Pulmonary artery endothelial cell (primary cell): ENCODE measurements at places on chromosomes 11 and 22. TPM values are rescaled to one million over a fixed set of nuclear protein-coding genes. Genes with fewer than 3 reads are reported as not detected.

DNA sequence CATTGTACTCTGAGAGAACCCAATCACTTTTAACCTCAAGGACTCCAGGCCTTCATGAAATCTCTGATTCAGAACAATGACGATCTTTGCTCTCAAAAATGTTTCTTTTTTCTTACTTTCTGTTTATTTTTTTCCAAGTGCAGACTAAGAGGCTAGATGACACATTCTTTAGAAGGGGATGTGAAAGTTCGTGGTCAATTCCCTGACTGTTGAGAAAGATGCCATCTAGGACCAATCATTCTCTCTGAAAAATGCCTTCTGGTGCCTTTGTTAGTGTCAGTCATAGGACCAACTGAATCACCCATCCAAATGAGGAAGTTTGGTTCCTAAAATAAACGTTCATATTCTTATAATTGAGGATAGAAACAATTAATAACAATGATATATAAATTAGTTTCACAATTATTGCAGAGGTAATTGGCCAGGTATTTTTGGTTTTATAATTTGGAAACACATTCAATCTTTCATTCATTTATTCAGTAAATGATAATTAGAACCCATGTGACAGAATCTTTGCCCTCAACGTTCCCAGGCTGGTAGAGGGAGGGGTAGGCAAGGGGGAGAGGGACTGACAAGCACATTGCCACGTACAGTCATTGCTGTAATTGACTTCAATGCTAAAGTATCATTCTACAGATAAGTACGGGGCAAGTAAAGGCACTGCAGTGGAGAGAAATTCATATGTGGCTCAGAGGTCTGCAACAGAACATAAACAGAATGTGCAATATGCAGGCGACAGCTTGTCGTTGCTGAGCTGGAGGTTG is 333.4 kb upstream of the MPPED2 start:
- DNase-seq = no peak

DNA sequence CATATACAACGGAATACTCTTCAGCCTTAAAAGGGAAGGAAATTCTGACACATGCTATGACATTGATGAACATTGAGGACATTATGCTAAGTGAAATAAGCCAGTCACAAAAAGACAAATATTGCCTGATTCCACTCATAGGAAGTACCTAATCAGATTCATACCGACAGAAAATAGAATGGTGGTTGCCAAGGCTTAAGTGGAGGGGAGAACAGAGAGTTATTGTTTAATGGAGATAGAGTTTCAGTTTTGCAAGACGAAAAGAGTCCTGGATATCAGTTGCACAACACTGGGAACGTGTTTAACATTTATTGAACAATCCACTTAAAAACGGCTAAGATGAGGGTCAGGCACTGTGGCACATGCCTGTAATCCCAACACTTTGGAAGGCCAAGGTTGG is 45.6 kb upstream of the HIPK3 start:
- DNase-seq = no peak

PKP3 gene
- total RNA-seq = 0.26 and 0.67 TPM in 2 replicates

DNA sequence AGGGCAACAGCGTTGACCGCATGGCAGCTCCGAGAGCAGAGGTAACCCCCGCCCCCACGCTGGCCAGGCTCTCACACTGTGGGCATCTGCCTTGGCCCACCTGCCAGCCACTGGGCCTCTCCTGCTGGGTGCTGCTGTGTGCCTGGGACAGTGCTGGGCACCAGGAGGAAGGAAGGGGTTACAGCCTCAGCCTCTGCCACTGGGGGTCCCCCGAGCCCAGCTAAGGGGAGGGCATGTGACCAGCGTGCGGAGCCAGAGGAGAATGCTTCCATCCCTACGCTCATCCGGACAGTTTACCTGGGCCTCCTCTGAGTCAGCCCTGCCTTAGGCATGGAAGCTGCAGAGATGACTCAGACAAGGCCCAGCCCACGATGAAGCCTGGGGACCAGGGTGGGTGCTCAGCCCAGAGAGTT is 10.9 kb downstream of the NCF4 start:
- no peak for DNase-seq

FGF4 gene
- total RNA-seq = not detected in 2 replicates

DNA sequence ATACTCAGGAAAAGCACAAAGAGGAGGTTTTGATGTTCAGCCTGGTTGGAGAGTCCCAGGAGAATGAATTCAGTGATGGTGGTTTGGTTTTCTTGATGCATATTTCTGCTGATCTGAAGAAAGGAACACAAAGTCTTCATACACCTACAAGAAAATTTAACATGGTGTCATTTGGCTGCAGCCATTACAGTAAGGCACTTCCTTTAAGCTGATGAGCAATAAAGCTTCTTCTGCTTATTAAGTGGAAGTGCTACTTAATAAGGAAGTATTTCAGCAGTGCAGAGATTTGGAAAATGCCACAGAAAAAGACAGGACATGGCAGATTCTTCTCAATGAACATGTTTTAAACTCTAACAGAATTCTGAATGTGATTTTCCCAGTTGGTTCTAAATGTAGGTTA is at the start of gene OR1S2:
TSS of gene OR1S2 (minus strand) at position 101 of the 400 bp plus-strand sequence. CDS start at position 101, 0 bp downstream.
- DNase-seq = no peak

DNA sequence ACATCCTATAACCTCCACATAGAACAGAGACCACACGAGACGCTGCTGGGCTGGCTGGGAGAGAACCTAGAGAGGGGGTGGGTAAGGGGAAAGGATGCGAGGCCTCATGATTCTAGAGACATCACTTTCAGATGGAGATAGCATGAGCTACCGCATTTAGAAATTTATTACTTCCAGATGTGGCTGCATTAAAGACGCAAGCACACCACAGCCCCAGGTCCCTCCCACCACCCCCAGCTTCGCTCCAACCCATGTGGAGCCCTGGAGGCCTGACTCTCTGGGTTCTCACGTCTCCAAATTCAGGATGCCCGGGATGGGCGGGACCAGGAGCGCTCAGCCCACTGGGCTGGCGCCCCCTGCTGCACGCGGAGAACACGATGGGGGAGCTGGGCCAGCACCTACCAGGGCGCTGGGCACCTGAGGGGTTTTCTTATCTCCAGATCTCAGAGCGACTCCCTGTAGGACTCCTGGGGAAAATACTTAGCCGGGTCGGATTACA is 13.6 kb downstream of the MRPL21 start:
- no peak for DNase-seq

- no peak for DNase-seq
Measured at GRCh38 chr11:20337526-20338154, 25.9 kb upstream of the HTATIP2 start.

- no peak for DNase-seq
Measured at GRCh38 chr11:65922565-65922964, 3.3 kb downstream of the DRAP1 start.

DNA sequence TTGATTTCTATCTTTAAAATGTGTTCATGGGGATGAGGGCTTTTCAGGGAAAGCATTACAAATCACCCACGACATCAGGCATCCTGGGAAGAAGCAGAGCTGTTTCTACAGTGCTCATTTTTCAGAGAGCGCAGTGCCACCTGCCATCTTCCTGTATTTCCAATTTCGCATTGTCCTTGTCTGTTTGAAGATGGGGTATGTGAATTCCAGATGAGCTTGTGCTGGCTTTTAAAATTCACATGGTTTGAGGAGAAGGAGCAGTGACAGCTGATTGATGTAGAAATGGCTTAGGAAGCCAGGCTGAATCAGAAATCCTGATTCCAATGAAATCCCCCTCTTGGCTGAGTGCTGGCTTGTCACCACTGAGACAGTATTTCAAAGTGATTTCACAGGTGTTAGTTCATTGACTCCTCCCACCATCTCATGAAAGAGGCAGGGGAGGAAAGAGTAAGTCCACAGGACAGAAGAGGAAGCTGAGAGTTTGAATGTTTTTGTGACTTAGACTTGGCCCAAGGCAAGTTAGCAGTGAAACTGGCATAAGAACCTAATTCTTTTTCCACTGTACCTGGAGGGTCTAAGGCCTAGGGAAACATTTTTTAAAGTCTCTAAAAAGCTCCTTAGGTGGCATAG is 344.6 kb upstream of the C11orf87 start:
- no peak for DNase-seq

DNA sequence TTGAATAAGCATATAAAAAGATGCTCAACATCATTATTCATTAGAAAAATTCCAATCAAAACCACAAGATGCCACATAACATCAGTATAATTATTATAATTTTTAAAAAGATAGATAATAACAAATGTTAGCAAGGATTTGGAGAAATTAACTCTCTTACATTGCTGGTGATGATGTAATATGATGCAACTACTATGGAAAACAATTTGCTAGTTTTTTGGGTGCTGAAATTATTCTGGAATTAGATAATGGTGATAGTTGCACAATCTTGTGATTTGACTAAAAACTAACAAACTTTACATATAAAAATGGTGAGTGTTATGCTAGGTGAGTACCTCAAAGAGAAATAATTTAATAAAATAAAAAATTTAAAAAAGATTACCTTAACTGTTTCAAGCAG is 412.2 kb downstream of the LRRC4C start:
- no peak for DNase-seq

SLC37A2 gene
- 0.53 and 0.67 TPM in 2 replicates for total RNA-seq

- no peak for DNase-seq
Measured at GRCh38 chr11:93059117-93059957, 89.9 kb downstream of the MTNR1B start.

GRCh38 chr11:17692931-17693330 is 26.4 kb upstream of the MYOD1 start:
- DNase-seq = no peak

FOLR1 gene
- not detected in 2 replicates for total RNA-seq

DNA sequence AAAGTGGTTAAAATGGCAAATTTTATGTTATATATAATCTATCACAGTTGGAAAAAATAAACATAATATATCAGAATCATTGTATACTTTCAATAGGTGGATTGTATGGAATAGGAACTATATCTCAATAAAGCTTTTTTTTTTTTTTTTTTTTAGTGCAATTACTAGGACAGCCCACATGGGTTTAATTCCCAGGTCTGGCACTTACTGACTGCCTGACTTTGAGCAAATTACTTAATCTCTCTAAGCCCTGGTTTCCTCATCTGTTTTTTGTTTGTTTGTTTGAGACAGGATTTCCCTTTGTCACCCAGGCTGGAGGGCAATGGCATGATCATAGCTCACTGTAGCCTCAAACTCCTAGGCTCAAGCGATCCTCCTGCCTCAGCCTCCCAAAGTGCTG is 26.1 kb upstream of the BAIAP2L2 start:
- DNase-seq = no peak

- no peak for DNase-seq
Measured at GRCh38 chr11:35662061-35662648, 420 bp upstream of the TRIM44 start.

DNA sequence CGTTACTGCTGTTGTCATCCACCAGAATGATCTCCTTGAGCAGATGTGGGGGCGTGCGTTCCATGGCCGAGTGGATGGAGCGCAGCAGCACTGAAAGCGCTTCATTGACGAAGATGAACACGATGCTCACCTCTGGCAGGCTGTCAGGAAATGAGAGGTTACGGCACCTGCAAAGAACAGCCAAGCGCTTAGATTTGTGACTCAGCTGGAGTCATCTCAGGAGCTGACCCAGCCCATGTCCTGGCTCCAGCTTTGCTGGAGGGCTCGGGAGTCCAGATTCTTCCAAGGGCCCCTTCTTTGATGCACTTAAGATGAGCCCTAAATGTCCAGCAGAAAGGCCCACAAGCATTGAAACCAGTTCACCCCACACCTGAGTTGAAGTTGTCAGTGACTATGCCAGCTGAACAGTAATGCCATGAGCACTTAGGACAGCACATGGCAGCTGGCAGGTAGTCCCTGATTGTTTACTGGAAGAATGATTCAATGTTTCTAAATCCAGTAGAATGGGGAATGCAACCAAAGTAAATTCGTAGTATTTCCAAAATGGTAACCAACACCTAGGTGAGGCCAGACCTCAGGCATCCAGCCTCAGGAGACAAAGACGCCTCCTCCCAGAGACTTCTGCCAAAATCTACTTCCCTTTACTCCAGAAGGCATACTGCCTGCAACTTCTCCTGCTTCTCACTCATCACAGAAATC is 79.7 kb upstream of the CSNK2A3 start:
- no peak for DNase-seq
